Nephron progenitor cell (in vitro differentiated cells): ENCODE measurements at places on chromosomes 5 and 9.

DNA sequence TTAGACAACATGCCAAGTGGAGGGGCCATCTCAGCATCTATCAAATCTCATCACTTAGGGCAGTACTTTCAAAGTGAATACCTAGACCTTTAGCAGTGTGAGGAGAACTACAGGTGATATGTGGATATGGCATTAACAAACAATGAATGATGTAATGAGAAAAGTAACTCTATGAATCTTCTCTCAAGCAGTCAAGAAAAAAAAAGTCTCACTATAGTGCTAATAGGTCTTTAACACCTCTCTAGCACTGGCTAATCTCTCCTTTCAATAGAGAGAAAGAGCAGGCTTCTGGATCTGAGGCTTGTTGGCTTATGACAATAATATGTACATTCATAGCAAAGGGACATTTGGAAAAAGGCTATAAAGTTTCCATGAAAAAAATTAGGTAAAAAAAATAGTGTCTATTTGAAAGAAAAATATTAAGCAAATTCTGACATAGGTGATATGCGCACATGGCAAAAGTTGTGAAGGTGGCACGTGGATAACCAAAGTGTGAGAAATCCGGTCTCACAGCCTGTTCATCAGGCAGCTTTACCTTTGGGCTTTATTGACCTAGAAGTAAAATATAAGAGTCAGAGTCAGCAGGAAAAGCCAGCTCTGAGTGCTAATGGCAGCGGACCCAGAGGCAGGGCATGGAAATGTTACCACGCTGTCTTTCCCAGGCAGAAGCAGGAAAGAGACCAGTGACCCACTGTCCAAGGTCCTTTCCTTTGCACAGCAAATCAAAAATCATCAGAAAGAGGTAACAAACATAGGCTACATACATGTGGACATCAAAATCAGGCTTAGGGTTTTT, 203.4 kb downstream of the EFNA5 start:
- DNase-seq: no peak
- H3K27me3 ChIP-seq: no peaks in the 10 kb centered on the region
- H3K27ac ChIP-seq: peak overlapping the region; percentile 57
- H3K36me3 ChIP-seq: no peaks in the 10 kb centered on the region
- H3K4me3 ChIP-seq: no peak overlapping the region

DNA sequence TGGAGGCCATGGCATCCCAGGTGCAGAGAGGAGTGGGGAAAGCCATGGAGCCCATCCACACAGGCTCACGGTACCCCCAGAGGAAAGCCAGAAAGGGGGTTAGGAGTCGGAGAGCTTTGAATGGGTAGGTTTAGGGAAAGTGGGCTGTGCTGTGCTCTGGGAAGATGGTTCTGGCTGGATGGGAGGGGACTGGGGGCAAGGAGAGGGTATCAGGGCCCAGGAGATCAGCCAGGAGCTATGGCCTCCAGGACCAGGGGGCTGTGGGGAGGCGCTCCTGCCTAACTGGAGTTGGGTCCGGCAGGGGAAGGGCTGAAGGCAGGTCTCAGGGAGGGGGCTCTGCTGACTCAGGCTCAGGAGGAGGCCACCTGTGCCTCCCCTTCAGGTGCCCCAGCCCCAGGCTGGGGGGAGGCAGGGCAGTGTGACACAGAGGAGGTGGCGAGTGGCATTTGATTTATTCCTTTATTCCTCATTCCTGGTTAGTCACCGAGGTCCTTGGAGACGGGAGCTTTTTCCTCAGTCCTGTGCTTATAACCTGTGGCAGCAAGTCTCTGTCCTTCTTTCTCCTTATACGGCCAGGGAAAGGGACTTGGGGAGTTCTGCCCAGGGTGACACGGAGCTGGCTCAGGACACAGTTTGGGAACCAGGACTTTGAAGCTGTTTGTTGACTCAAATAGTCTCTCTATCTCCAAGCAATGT, 60.8 kb downstream of the TSTD2 start:
- no peaks in the 10 kb centered on the region for H3K36me3 ChIP-seq
- H3K27me3 ChIP-seq: peaks cover 15% of the 10 kb centered on the region
- H3K4me3 ChIP-seq: no peak overlapping the region
- DNase-seq: no peak

DNA sequence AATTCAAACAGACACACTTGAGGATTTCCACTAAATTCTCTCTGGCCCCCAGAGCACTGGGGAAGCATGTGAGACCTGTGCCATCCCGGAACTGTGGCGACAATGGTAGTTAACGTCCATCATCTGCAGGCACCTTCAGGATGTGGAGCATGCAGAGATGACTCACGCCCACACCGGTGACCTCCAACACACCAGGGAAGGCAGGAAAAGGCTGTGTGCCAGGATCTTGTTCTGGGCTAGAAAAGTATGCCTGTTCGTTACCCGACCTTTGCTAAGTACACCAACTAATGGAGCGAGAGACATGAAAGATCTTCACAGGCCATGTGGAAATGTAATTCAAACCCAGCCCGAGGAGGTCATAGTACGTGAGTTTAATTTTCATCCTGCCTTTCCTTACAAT, 208.8 kb downstream of the MELK start:
- H3K36me3 ChIP-seq: no peaks in the 10 kb centered on the region
- peaks cover 33% of the 10 kb centered on the region for H3K27me3 ChIP-seq
- H3K27ac ChIP-seq: no peak overlapping the region
- H3K4me3 ChIP-seq: no peak overlapping the region
- peaks cover 34% of the 10 kb centered on the region for H3K4me1 ChIP-seq
- DNase-seq: no peak

DNA sequence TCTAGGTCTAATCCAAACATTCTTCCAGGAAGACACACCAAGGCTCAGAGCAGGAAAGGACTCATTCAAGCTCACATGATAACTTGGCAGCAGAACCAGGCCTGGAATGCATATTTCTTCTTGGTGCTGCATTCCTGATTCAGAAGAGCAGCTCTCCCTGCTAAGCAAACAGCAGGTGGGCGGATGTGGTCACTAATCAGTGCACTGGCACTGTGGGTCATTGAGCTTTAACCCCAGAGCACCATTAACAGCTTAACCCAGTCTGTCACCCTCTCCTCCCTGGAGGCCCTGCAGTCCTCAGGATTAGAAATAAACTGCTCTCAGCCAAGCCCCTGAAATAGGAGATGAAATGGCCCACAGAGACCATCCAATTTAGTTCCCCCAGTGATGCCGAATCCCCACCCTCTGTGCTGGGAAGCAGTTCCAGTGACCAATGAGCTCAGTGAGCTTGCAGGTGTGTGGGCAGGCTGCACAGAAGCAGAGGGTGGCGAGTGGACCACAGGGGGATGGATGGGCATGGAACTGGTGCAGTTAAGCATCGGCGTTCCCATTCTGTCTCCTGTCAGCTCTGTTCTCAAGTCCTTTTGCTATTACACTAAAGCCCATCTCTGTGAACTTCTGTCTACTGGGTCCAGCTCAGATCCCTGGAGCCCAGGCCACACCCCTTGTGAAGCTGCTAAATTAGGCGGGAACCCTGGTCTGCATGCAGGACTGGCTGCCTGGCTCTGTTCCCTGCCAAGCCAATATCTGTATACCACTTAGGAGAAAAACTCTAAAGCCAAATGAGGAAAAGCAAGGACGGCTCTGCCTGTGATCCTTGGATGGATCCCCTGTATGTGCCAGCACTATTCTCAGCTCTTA, 16.6 kb upstream of the MEGF9 start:
- peaks cover 40% of the 10 kb centered on the region for H3K4me1 ChIP-seq
- peak; percentile 58 for DNase-seq
- peaks cover 50% of the 10 kb centered on the region for H3K27me3 ChIP-seq
- no peak overlapping the region for H3K27ac ChIP-seq
- H3K4me3 ChIP-seq: no peak overlapping the region
- H3K36me3 ChIP-seq: no peaks in the 10 kb centered on the region

- H3K4me3 ChIP-seq: no peak overlapping the region
- H3K27me3 ChIP-seq: no peaks in the 10 kb centered on the region
- no peak for DNase-seq
- no peaks in the 10 kb centered on the region for H3K4me1 ChIP-seq
- no peak overlapping the region for H3K27ac ChIP-seq
Observed at GRCh38 chr5:178496642-178497041, 93.6 kb downstream of the COL23A1 start.

- no peaks in the 10 kb centered on the region for H3K36me3 ChIP-seq
- H3K4me1 ChIP-seq: no peaks in the 10 kb centered on the region
- no peak overlapping the region for H3K4me3 ChIP-seq
- no peak overlapping the region for H3K27ac ChIP-seq
- peaks cover 41% of the 10 kb centered on the region for H3K27me3 ChIP-seq
Observed at GRCh38 chr5:1967736-1968135, 85.0 kb upstream of the IRX4 start.

DNA sequence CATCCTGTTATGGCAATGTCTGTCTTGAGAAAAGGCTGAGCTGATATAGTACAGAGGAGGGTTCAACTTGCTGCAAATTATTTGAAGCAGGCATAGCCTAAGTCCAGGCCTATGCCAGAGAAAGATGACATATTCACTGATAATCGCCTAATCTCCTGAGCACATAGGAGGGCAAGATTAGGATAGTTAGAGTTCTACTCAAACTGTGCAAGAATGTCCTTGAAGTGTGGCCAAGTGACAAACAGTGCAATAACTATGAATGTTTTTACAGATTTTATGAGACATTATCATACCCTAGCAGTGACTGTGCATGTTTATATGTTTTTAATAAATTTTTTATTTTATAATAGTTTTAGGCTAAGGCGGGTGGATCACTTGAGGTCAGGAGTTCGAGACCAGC, 96.2 kb downstream of the TSSK1B start:
- no peaks in the 10 kb centered on the region for H3K27me3 ChIP-seq
- H3K27ac ChIP-seq: no peak overlapping the region
- no peaks in the 10 kb centered on the region for H3K36me3 ChIP-seq
- H3K4me1 ChIP-seq: no peaks in the 10 kb centered on the region
- DNase-seq: no peak
